ENCODE measurements at places on chromosomes 12 and 14.

GRCh38 chr12:132218527-132218875, 74.2 kb downstream of the NOC4L start:
- DNase-seq: no peak

DNA sequence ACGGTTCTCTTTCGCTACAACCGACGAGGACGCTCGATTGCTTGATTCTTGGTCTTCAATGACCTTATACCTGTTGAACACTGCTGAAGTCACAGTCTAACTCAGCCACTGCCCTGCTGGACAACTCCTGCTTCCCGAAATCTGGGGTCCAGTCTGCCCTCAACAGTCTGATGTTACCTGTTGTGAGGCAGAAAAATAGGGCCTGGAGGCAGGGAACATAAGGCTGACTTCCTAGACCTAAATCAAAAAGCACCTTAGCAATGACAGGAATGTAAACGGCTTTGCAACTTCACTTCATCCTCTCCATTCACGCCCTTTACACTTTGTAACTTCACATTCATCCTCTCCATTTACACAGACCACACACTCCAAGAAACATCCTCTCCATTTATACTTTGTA, 597 bp upstream of the GLTP start:
- no peak for DNase-seq

- no peak for DNase-seq
These were observed 98.3 kb downstream of the CFAP54 start for GRCh38 chr12:96587691-96588090.

DNA sequence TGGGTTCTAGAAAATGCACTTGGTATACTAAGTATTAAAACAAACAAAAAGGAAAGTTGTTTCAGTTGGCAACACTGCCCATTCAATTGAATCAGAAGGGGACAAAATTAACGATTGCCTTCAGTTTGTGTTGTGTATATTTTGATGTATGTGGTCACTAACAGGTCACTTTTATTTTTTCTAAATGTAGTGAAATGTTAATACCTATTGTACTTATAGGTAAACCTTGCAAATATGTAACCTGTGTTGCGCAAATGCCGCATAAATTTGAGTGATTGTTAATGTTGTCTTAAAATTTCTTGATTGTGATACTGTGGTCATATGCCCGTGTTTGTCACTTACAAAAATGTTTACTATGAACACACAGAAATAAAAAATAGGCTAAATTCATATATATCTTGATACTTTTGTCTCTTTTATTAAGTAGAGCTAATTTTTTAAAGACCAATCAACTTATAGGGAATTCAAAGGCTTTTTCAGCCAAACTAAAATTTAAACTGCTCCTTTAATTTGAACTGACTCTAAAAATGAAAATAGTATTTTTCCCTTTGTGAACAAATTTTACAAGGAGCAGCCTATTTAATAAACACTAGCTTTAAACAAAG, 2.8 kb downstream of the FOXG1 start:
- DNase-seq: peak; percentile 49

DNA sequence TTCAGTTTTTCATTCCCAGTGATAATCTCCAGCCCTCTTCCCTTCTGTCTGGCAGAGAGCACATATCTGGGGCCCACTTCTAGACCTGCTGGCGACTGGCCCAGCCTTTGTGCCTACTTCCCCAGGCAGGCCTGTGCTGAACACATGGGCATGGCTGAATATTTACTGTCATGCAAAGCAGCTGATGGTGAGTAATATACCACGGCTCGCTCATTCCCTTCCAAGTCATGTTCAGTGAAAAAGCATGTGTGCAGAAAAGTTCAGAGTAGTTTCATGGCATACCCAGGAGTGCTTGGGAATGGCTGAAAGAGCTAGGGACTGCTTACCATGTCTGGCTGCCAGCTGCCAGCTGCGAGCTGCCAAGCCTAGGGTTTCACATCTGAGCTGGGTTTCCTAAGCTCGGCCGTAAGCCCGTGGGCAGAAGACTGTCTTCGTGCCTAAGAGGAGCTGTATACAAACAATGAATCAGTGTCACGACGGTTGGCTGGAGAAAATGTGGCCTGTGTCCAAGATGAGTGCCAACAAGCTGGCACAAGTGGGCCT, 179.9 kb upstream of the PELI2 start:
- DNase-seq: peak; percentile 45

GRCh38 chr14:91867316-91867988, at the start of gene TC2N:
Gene TC2N, minus strand, starts transcription at chr14:91867536. Its CDS starts 53,767 bp downstream, at chr14:91813769.
- DNase-seq: no peak

DNA sequence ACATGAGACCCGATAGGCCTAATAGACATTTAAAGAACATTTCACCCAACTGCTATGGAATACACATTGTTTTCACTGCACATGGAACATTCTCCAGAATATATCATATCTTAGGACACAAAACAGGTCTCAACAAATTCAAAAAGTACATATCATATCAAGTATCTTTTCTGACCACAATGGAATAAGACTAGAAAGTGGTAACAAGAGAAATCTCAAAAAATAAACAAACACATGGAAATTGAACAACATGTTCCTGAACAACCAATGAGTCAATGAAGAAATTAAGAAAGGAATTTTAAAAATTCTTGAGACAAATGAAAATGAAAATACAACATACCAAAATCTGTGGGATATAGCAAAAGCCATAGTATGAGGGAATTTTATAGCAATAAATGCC, 208.1 kb downstream of the PTPRO start:
- no peak for DNase-seq

GRCh38 chr12:118020036-118020435, 3.5 kb downstream of the RFC5 start:
- DNase-seq: no peak

DNA sequence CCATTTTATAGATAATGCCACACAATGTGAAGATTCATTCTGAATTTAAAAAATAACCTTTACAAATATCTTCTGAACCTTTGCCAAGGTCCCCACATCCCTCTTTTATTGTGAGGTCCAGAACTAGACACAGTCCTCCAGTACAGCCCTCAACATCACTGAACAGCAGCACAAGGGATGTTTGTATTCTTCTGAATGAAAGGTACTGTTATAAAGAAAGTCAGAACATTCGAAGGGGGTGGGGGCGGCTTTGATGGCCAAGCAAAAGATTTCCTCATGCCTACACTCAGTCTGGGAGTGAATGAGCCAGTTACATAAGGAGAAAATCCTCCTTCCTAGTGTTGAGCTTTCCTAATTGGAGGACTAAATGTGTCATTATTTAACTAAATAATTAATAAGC, 77.3 kb downstream of the PPM1A start:
- DNase-seq: no peak

GRCh38 chr14:39673270-39673711, 241.1 kb upstream of the FBXO33 start:
- no peak for DNase-seq

DNA sequence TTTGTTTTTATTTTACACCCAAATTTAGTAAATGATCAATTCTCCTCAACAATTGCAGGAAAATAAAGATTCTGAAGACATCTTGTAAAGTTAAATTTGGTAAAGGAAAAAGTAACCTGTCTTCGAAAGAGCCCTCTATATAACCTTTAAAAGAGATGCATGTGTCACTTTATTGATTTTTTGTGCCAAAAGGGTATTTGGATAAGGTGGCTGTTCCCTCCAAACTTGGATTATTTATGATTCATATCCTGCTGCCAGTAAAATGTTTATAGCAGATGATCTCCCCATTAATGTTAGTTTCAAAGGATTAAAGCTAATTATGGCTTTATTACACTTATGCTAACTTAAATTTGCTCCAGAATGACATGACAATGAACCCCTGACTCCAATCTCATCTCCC, 98.8 kb downstream of the DUSP6 start:
- no peak for DNase-seq

GRCh38 chr14:90179809-90180779, 76.3 kb upstream of the PSMC1 start:
- no peak for DNase-seq

DNA sequence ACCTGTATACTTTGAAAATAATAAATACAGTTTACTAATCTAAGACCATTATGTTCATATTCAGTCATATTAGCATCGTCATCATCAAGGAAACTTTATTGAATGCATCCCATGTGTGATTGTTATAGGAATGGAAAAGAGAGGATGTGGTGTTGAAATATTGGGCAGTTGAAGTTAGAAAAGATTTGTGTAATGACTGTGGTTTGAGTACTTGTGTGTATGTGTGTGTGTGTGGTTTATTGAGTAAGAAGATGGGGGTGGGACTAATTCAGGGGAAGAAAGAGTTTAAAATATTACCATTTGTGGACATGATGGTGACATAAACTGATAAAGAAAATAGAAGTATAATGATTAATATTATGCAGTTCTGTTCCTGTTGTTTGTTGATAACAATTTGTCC, 238.7 kb upstream of the SEL1L start:
- no peak for DNase-seq

- no peak for DNase-seq
These were observed 130.7 kb upstream of the PWP1 start for GRCh38 chr12:107554941-107555340.

DNA sequence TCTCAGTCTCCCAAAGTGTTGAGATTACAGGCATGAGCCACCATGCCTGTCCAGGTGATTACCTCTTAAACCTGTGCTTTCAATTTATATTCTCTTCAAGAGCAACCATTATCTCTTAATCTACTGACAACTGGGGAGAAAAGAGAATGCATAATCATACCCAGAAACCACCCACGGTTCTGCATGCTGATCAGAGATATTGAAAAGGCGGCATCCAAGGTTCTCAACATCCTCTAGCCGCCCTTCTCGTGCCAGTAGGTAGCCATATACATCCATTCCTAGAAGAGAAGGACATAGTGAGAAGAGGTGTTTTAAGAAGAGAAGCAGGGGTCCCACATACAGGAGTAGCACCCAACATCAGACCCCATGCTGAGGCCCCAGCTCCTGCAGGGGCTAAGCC, 20.8 kb downstream of the ANAPC7 start:
- DNase-seq: no peak

DNA sequence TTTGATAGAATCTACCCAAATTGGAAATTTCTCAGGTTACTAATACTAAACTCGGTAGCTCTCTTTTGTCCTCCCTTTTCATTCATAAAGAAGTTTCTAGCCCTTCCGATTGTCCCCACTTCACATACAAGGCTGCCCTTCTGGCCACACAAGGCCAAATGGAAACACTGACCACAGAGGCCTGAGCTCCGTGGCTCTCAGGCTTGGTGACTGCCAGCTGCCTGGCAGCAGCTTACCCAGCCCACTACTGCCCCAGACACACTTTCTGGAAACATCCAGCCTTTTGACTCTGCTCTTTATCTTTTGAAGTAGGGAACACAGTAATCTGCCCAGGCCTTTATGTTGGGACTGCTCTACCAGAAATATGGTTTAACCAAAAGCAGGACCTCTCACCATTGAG, 167.2 kb downstream of the GCH1 start:
- no peak for DNase-seq

DNA sequence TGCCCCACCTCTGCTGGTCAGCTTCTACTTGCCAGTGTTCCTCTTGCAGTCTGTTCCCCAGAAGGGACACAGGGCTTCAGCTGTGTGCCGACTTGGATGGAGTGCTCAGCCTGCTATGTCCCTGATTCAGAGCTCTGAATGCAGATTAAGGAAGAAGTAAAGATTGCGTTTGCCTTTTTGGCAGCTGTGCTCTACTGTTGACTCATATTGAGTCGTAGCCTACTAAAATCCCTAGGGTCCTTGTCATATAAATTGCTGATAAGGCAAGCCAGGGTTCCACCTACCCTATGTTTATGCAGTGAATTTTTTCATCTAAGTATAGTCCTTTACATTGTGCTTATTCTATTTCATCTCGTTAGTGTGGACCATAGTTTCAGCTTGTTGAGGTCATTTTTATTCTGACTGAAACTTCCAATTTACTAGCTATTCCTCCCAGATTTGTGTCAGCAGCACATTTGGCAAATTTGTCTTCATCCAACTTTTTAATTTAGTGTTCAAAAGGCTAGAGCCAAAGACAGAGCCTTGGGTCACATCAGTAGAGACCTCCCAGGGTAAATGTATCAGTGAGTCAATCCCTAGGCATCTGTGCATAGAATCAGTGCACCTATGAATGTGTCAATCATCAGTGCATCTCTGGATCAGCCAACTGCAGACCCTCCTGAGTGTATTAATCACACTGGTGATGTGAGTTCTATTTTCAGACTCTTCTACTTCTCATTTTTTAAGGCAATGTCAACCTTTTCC, 31.9 kb downstream of the CACNA1C start:
- no peak for DNase-seq

GRCh38 chr14:49766839-49767238, 1.1 kb upstream of the KLHDC2 start:
- DNase-seq: no peak

DNA sequence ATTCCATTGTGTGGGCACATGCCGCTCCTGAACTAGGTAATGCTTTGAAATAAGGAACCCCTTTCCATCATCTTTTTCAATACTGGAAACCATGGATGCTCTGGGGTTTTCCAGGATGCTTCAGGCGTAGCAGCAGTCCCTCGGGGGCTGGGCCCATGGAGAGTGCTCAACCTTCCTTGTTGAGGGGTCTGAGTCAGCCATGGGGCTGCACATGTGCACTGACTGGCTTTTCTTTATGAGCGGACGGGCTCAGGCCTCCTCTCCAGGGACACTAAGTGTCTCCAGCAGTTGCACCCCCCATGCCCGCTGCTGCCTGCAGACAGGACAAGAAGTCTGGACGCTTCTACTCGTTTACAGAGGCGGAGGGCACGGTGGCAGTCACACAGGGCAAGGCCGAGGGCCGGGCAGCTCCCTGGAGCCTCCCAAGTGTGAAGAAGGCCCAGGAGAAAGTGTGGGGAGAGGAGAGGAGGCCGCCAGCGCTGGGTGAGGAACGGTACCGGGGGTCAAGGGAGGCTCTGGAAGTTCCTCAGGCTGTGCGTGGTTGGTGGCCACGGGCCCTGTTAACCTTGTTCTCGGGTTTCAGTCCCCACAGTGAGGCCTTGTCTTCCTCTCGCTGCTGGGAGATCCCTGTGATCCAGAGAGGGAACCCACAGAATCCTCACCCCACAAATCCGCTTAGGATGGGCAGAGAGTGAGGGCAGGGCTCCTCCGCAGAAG, 51.2 kb downstream of the TEAD4 start:
- DNase-seq: no peak

GRCh38 chr12:121775501-121775900, 18.0 kb downstream of the RHOF start:
- no peak for DNase-seq

- DNase-seq: no peak
These were observed 24.8 kb upstream of the TEAD4 start for GRCh38 chr12:2934371-2934770.

- no peak for DNase-seq
These were observed 623.3 kb downstream of the LRFN5 start for GRCh38 chr14:42229976-42230375.

GRCh38 chr14:75428230-75429104, 645 bp downstream of the JDP2 start:
- no peak for DNase-seq

DNA sequence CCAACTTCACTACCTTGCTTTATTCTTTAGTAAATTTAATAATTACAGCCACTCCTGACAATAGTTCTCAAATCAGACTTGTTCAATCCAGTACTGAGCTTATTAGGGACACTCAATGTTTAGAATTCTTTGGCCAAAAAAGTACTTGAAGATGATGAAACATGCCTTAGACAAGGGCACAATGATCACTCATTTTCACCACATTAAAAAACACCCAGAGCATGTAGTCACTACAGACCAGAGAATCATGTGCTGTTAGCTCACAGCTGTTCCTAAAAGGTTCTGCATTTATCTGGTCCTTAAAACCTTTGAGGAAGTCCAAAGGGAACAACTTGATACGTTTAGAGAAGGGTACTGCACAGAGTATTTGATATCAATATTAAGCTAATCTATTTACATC, 98.7 kb downstream of the INSM2 start:
- no peak for DNase-seq

Measured in NCI-H1105 treated with DMSO at 0.1 percent for 48 hours (cell line).